Hepatic stellate cell (primary cell): ENCODE measurements at places on chromosomes 7 and 10.

GRCh38 chr10:31581741-31582323 is 262.8 kb downstream of the ZEB1 start:
- no peak for DNase-seq

GRCh38 chr7:109836016-109836415 is 1254.9 kb upstream of the LRRN3 start:
- no peak for DNase-seq

GRCh38 chr10:2425320-2425719 is 642.0 kb upstream of the PFKP start:
- DNase-seq, result no peak

DNA sequence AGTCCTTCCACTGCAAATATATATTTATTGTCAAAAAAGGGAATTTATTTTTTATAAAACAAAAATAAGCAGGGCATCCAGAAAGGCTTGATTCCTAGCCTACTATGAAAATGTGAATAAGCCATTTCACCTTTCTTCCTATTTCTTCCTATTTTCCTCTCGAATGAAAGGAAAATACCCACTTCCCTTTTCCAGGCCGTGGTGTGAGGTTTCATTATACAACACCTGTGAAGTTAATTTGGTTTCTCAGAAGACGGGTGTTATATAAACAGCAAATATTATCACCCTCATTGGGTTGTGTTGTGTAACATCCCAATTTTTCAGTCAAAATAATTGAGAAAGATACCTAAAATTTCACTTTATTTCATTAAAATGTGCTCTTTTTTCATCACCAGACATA is 214.3 kb downstream of the DGKB start:
- DNase-seq, result no peak

- no peak for DNase-seq
Observed at GRCh38 chr10:58555170-58555929, 42.7 kb downstream of the BICC1 start.

DNA sequence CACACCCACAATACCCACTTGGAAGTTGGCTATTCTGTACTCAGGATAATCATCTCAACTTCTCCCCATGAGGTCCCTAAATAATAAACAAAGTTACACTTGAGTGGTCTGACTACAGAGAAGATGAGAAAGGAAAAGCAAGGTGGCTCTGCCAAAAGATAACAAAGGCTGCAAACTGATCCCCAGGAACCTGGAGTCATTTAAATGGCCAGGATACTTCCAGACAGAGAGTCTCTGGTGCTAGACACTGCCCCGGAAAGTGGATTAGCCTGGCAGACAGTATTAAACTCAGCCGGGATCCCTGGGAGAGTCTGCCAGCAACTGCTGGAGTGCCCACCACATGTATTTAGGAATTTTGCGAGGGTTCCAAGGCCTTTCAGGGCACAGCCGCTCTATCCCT is 93.7 kb downstream of the DGKI start:
- no peak for DNase-seq
